Glutamatergic neuron (in vitro differentiated cells): ENCODE measurements at places on chromosomes 2 and 18. TPM values are rescaled to one million over a fixed set of nuclear protein-coding genes. Genes with fewer than 3 reads are reported as not detected.

DNA sequence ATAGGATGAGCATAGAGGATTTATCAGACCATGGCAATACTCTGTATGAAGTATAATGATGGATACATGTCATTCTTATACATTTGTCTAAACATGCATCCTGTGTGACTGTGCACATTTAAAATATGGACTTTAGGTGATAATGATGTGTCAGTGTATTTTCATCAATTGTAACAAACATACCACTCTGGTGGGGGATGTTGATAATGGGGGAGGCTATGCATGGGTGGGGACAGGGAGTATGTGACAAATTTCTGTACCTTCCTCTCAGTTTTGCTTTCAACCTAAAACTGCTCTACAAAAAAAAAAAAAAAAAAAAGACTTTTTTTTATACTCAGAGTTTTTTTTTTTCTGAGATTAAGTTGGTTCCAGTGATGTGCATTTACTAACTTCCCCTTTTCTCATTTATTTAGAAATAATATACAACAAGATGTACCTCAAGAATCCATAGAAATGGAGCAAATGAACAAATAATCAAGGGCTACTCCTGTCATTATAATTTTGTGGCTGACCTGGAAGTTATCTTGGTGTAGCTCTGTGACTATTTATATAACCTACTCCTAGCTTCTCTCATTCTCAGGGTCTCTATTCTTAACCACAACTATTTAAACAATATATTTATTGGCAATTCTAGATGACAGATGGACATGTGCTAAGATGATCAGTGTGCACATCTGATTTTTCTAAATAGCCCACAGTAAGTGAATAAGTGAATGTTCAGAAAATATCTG, 108.9 kb upstream of the ITGA4 start:
- no peak overlapping the region for H3K4me3 ChIP-seq
- H3K36me3 ChIP-seq: no peaks in the 10 kb centered on the region
- H3K4me1 ChIP-seq: no peaks in the 10 kb centered on the region
- DNase-seq: no peak
- no peaks in the 10 kb centered on the region for H3K27me3 ChIP-seq

The POTEC gene
- total RNA-seq: not detected

The CDKL4 gene
- not detected for total RNA-seq

GRCh38 chr18:596288-596881, 403 bp upstream of the CLUL1 start:
- H3K36me3 ChIP-seq: no peaks in the 10 kb centered on the region
- H3K27ac ChIP-seq: no peak overlapping the region
- H3K4me3 ChIP-seq: no peak overlapping the region
- H3K27me3 ChIP-seq: peaks cover 2% of the 10 kb centered on the region
- no peaks in the 10 kb centered on the region for H3K4me1 ChIP-seq
- no peak for DNase-seq

The PPP1R7 gene
- total RNA-seq: 53.9 TPM

- peaks cover 5% of the 10 kb centered on the region for H3K36me3 ChIP-seq
- H3K27me3 ChIP-seq: peaks cover 5% of the 10 kb centered on the region
- DNase-seq: no peak
- no peak overlapping the region for H3K27ac ChIP-seq
- peak overlapping the region; percentile 87 for H3K4me3 ChIP-seq
Observed at GRCh38 chr2:16663121-16663905, 2.3 kb downstream of the CYRIA start.

The NPAS2 gene
- 0.54 TPM for total RNA-seq
